ENCODE measurements at places on chromosomes 16 and 17.

DNA sequence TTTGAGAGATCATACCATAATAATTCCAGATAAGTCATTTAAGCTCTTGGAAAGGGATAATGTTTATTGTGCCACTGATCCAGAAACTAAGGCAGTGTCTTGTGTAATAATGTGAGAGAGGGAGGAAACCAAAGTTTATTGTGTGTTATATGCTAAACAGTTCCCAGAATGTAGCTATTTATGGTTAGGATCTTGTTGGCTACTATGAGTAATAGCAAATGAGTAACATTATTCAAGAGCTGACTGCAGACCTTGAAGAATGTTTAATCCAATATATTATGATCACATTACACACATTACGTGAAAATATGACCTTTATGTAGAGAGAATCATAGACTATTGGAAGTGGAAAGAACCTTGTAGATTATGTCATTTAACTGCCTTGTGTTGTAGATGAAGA is 139.5 kb downstream of the BCAS3 start:
- no peak for DNase-seq

DNA sequence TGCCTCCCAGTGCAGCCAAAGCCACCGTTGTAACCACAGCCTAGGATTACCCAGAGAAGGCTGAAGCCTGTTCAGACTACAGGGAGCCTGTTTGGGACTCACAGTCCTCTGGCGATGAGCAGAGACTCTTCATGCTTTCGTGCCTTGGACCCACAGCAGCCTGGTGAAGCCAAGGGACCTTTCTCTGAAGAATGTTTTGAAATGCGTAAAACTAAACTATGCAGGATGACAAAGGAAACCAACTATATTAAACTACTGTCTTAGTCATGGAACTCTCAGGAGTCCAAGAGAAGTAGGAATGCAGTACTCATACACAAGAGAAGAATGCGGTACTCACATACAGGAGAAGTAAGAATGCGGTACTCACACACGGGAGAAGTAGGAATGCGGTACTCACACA is 20.9 kb downstream of the ABR start:
- no peak for DNase-seq

DNA sequence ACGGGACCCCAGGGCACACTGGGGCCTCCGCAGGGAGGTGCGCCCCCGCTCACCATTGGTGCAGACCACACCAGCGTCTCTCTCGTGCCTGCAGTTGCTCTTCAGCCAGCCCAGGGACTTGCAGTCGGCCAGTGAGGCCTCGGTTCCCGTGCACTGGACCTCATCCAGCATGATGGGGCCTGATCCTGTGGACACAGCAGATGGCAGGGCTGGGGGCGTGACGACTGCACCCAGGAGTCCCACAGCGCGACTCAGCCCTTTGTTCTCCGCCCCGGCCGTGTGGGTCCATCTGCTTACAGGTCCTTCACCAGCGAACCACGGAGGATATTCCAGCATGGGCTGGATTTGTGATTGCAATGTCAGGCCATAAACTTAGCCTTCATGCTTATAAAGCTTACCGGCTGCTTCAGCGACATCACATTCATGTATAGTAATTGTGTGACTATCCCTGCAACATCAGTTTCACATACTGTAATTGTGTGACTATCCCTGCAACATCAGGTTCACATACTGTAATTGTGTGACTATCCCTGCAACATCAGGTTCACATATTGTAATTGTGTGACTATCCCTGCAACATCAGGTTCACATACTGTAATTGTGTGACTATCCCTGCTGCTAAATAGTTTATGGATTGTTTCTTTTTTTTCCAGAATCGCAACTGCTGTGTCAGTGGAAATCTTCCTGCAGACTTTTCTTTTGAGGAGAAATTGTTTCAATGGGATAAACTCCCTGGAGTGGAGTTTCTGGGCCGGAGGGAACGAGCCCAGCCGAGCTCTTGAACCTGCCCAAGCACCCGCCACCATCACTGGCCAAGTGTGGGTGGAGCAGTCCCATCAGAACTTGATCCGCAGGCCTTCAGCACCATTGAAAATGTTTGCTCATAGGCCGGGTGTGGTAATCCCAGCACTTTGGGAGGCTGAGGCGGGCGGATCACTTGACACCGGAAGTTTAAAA is 4.8 kb downstream of the LGALS3BP start:
- DNase-seq, result no peak

- DNase-seq, result no peak
Observed at GRCh38 chr17:53119773-53120172, 703.0 kb upstream of the KIF2B start.

DNA sequence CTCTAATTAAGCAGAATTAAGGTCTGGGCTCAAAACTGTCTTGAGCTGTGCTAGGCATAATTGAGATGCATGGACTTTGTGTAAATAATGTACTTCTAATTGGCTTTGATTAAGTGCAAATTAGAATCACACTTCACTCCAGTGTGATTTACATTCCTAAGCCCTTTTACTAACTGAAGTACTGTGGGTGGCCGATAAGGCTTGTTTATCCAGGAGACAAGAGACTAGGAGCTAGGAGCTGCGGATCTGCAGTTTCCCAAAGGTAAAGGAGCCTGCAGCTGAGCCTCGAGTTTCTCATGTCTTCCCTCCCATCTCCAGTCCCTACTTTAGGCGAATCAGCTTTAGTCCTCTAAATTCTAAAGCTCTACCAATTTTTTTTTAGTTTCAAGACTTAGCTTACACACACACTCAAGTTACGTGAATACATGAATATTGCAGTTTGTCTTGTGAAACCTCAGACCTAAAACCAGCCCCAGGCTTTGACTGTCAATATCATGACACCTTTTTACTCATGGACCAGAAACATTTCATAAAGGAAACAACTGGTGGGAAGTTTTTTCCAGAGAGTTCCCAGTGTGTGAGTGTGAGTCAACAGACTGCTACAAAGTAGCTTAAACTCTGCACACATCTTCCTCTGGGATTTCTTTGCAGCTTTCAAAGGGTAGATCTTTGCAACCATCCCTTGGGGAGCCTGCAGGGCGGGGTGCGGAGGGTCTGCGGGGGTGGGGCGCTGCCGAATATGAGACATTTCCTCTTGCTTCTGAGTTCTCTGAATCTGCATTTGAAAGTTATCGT is 113.9 kb upstream of the TBX2 start:
- no peak for DNase-seq

- DNase-seq, result no peak
Observed at GRCh38 chr17:71168053-71168741, 952.6 kb upstream of the SOX9 start.

- DNase-seq, result no peak
Observed at GRCh38 chr16:28875134-28876018, 2.9 kb upstream of the ATP2A1 start.

DNA sequence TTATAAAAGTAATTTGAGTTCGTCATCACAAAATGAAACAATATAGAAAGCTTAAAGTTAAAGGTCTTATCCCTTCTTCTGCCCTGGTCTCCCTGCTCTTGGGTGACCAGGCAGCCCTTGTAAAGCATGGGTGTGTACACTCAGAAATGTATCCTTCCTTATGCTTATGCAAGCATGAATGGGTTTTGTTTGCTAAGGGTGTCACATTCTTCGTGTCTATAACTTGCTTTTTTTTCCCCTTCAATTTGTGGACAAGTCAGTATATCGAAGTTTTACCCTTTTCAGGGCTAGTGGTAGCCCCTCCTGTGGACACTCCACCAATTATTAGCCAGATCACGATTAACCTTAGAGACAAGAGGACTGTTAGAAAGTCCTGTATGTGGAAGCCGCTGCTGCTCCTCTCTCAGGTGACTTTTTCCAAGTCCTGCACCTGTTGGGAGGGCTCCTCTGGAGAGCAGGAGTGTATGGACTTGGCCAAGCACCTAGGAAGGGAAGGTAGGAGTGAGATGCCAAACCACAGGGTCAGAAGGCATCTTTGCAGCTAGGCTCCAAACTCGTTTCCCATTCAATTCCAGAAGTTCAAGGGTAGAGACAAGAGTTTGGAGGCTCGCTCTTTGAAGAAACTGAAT is 50.9 kb downstream of the LDHD start:
- DNase-seq, result no peak

GRCh38 chr17:13353590-13353989 is 248.1 kb downstream of the HS3ST3A1 start:
- DNase-seq, result no peak

GRCh38 chr17:50207792-50208567 is 6.5 kb upstream of the COL1A1 start:
- DNase-seq, result no peak

GRCh38 chr16:86316967-86317812 is 193.1 kb upstream of the FOXF1 start:
- no peak for DNase-seq

- peak; percentile 94 for DNase-seq
Observed at GRCh38 chr16:1408171-1408837, 6.2 kb downstream of the UNKL start.

DNA sequence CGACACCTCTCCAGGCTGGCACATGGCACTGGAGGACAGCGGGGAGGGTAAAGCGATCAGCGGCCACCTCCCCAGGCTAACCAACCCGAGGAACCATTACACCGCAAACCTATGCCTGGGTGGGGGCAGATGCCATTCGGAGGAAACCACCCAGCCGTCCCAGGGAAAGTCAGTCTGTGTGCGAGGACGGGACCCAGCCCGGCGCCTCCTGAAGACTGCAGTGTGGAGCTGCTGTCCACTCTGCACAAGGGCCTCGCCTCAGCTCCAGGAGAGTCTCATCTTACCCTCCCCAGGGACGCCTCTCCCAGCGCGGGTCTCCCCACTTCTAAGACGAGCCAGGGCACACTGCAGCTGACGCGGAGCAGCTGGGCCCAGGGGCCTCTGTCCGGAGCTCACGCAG is 8.0 kb downstream of the SLC38A10 start:
- DNase-seq, result no peak

DNA sequence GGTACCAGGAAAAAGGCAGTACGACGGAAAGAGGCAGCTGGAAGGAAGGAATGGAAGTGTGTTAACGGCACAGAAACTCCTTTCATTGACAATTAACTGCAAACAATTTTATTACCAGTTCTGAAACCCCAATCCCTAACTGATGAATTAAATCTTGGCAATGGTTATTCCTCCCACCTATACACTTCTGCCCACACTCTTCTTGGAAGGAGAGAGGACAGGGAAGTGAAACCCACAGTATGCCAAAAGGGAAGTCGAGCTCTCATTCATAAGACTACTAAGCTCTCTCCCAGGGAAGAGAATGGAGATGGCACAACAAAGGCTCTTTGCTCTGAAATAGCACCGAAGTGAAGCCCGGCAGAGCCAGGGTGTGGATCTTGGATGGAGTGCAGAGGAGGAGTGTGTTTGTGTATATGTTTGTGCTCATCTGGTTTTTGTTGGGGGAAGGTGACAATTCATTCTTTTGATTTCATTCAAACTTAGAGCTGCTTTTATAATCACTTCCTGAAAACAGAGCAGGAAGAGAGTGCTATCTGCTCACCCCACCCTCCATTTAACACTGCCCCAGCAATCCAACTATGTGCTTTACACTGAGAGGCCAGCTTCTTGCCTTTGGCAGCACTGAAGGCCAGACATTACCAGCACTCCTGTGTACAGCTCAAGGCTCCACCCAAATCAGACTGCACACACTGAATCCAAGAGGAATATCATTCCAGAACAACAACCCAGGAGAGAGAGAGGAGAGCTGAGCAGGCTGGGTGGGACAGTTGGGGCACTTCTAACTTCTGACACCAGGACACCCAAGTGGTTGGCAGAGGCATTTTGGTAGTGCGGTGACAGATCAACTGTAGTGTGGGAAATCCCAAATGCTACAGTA is 68.7 kb downstream of the HIC1 start:
- no peak for DNase-seq

DNA sequence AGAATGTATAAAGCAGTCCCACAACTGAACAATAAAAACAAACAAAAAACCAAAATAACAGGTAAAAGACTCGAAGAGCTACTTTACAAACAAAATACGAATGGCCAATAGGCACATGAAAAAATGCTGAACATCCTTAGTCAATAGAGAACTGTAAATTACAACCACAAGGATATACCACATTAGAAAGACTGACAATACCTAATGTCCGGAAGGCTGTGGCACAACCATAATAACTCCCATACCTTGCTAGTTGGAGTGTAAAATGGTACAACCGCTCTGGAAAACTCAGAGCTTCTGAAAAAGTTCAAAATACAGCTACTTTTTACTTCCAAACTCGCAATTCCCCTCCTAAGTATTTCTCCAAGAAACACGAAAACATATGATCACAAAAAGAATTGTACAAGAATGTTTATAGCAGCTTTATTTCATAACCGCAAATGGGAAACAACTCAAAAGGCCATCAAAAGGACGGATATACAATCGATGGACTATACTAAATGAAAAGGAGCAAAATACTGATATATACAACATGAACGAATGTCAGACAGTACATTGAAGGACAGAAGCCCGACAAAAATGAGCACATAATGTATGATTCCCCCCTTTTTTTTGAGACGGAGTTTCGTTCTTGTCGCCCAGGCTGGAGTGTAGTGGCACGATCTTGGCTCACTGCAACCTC is 2.3 kb downstream of the TP53 start:
- DNase-seq, result no peak

DNA sequence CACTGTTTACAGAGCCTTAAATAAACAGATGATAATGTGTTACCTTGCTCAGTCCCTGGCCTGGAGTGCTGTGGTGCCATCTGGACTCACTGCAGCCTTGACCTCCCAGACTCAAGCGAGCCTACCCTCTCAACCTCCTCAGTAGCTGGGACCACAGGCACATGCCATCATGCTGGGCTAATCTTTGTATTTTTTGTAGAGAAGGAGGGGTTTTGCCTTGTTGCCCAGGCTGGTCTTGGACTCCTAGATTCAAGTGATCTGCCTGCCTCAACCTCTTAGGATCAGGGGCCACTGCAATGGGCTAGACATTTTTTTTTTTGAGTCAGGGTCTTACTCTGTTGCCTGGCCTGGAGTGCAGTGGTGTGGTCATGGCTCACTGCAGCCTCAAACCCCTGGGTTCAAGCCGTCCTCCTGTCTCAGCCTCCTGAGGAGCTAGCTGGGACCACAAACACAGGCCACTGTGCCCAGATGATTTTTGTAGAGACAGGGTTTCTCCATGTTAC is 5.0 kb upstream of the NAGLU start:
- DNase-seq, result no peak

DNA sequence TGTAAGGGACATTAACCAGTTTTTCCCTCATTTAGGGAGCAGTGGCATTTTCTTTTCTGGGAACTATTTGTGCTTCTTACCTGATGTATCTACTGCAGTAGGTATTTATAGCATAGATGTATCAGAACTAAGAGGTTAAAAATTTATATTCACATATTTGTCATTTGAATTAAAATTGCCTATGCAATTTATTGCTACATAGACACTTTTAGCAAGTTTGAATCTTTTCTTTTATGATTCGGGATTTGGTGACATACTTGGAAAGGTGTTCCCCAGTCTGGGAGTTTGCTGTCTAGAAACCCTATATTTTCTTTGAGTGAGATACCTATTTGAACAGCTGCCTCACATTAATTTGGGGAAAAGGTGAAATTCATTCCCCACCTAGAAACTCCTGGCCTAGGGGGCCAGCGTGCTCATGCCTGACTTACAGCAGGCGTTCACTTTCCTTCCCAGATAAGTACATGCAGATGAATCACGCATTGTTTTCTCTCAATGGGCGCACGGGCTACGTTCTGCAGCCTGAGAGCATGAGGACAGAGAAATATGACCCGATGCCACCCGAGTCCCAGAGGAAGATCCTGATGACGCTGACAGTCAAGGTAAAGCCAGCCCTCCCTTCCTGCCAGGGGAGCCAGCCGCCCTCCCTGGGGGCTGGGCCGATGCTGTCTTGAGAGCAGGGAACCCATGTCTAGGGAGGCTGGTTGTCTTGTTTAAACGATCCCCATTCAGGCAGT is 73.8 kb downstream of the SDR42E1 start:
- no peak for DNase-seq
